ENCODE measurements at places on chromosomes 3 and 15. TPM values are rescaled to one million over a fixed set of nuclear protein-coding genes. Genes with fewer than 3 reads are reported as not detected.
A peak's percentile ranks its signal among the peaks of the same experiment; 100 is the strongest.

DNA sequence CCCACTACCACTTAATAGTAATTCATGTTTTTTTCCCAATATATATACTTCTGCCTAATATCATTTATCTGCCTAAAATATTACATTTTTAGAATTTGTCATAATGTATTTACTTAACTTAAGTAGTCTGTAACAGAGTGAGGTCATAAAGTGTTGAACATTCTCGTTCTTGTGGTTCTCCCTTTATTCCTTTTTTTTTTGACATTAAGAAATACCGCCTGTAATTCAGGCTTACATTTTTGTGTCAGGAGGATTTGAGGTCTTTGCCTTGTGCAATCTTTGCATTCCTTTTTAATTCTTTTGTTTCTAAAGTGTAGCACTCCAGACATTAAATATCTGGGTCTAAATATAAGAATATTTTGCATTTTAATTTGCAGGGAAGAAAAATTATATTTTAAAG lies 315.4 kb downstream of the PTPRG start:
- no peaks in the 10 kb centered on the region for H3K27me3 ChIP-seq
- no peak for DNase-seq
- no peaks in the 10 kb centered on the region for H3K36me3 ChIP-seq
- no peak overlapping the region for H3K4me3 ChIP-seq

GRCh38 chr15:99956022-99956775 lies 223.0 kb upstream of the LYSMD4 start:
- peaks cover 4% of the 10 kb centered on the region for H3K4me1 ChIP-seq
- no peak overlapping the region for H3K4me3 ChIP-seq
- no peak for DNase-seq
- no peak overlapping the region for H3K27ac ChIP-seq
- no peaks in the 10 kb centered on the region for H3K36me3 ChIP-seq

Gene SLC28A1
- not detected for total RNA-seq

Gene GP5
- total RNA-seq: 1.2 TPM

GRCh38 chr3:42764561-42765295 lies 8.3 kb downstream of the CCDC13 start:
- H3K36me3 ChIP-seq: no peaks in the 10 kb centered on the region
- peak overlapping the region; percentile 37 for H3K27ac ChIP-seq
- no peaks in the 10 kb centered on the region for H3K27me3 ChIP-seq

Gene CSPG4
- total RNA-seq: 2.5 TPM

DNA sequence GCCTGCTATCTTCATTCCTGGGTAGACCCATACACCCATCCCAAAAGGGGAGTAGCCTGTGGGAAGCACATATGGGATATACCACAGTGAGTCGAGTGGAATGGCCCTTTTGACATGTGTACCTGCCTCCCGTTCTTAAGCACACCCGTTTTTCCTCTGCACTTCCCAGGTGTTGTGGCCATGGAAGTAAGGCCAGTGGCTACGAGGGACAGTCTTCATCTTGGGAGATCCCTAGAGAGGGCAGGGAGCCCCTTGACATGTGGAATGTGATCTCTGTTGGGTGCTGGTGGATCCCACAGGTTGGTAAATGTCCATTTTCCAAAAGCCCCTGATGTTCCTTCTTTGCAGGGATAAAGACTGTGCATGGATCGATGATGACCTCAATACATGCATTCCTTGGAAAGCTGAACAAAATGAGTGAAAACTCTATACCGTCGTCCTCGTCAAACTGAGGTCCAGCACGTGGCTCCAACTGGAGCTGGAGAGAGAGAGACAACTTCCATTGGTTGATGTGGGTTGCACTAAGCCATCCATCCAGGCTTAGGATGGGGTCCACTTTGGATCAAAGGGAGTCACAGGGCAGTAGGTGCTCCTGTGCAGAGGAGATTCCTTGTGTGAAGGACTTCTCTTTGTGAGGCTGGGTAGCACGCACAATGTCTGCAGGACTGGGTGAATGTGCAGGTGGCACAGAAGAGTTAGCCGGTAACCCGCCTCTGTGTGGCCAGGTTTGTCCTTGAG lies 136.8 kb downstream of the SNRPN start:
- no peaks in the 10 kb centered on the region for H3K27me3 ChIP-seq
- peaks cover 83% of the 10 kb centered on the region for H3K36me3 ChIP-seq
- H3K27ac ChIP-seq: no peak overlapping the region
- H3K4me3 ChIP-seq: no peak overlapping the region

GRCh38 chr3:197847866-197848401 lies 56.9 kb downstream of the LRCH3 start:
- H3K4me3 ChIP-seq: no peak overlapping the region
- no peaks in the 10 kb centered on the region for H3K4me1 ChIP-seq
- no peaks in the 10 kb centered on the region for H3K27me3 ChIP-seq
- peaks cover 53% of the 10 kb centered on the region for H3K36me3 ChIP-seq
- H3K27ac ChIP-seq: no peak overlapping the region
- DNase-seq: no peak

Gene RNU5B-1
- not detected for total RNA-seq

GRCh38 chr3:135218304-135218703 lies 423.2 kb downstream of the EPHB1 start:
- no peak for DNase-seq
- no peak overlapping the region for H3K4me3 ChIP-seq
- H3K36me3 ChIP-seq: no peaks in the 10 kb centered on the region
- H3K4me1 ChIP-seq: no peaks in the 10 kb centered on the region

Gene TERC
- 157 TPM for total RNA-seq

Gene LAMB2
- total RNA-seq: 548 TPM

GRCh38 chr3:87979527-87979926 lies 79.3 kb downstream of the CGGBP1 start:
- H3K27ac ChIP-seq: no peak overlapping the region
- no peaks in the 10 kb centered on the region for H3K27me3 ChIP-seq
- H3K4me3 ChIP-seq: no peak overlapping the region
- no peaks in the 10 kb centered on the region for H3K36me3 ChIP-seq
- H3K4me1 ChIP-seq: no peaks in the 10 kb centered on the region
- DNase-seq: no peak

DNA sequence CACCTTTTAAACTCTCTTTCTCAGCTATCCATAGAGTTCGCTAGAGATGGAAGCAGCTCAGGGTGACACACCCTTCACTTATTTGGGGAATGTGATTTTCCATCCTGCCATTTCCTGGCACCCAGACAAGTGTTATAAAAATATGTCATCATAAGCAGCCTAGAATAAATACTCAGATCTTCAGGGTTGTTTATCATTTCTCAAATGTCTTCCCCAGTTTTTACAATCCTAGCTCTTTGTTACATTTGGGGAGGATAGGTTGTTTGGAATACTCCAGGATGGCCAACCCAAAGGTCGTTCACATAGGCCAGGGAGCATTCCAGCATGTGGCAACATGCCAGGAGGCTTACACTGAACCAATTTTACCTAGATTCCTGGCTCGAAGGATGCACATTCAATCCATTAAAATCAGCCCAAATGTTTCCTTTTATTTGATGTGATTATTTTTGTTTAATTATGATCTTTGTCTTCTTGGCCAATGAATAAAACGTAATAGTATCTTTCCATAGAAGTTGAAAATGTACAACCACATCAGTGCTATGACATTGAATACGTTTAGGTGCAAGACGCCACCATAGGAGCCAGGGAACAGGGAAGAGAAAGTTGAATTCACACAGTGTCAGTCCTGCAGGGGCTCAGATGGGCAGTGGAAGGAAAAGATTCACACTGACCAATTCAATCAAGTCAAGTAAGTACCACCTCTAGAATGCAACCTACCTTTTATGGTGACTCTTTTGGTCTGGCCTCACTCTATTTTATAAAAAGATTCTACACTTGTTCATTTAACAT lies 537.7 kb upstream of the MDFIC2 start:
- no peaks in the 10 kb centered on the region for H3K36me3 ChIP-seq
- H3K4me1 ChIP-seq: peaks cover 8% of the 10 kb centered on the region
- peak; percentile 18 for DNase-seq
- H3K27ac ChIP-seq: peak overlapping the region; percentile 53

- H3K4me1 ChIP-seq: peaks cover 5% of the 10 kb centered on the region
- H3K4me3 ChIP-seq: no peak overlapping the region
- H3K27me3 ChIP-seq: no peaks in the 10 kb centered on the region
- H3K36me3 ChIP-seq: peaks cover 51% of the 10 kb centered on the region
Observed at GRCh38 chr3:183774631-183775030, 50.7 kb downstream of the MAP6D1 start.

Gene C15orf62
- total RNA-seq: 0.13 TPM

GRCh38 chr3:38021196-38021595 lies 8.2 kb downstream of the PLCD1 start:
- H3K27ac ChIP-seq: no peak overlapping the region
- H3K36me3 ChIP-seq: peaks cover 12% of the 10 kb centered on the region
- peaks cover 16% of the 10 kb centered on the region for H3K4me1 ChIP-seq
- DNase-seq: no peak

GRCh38 chr3:87298111-87298718 lies 21.8 kb upstream of the POU1F1 start:
- DNase-seq: no peak

- peak; percentile 23 for DNase-seq
- no peak overlapping the region for H3K4me3 ChIP-seq
- H3K4me1 ChIP-seq: peaks cover 27% of the 10 kb centered on the region
- peak overlapping the region; percentile 79 for H3K27ac ChIP-seq
Observed at GRCh38 chr3:27533718-27534573, 49.8 kb upstream of the SLC4A7 start.

DNA sequence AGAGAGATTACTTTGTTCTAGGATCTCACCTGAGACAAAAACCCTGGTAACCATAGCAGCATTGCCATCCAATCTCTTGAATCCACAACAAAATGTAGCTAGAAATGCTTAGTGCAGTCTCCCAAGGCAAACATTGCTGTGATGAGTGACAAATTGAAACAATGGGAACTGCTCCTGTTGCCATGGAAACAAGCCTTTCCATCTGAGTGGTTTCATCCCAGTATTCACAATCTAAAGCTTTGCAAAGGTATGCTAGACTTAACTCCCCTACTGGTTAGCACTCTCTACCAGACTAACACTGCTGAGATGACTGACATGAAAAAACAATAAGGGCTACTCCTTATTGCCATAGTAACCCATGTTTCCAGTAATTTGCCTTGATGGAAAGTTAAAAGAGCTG lies 172.6 kb upstream of the CNTN3 start:
- H3K4me3 ChIP-seq: no peak overlapping the region
- no peaks in the 10 kb centered on the region for H3K36me3 ChIP-seq
- no peaks in the 10 kb centered on the region for H3K27me3 ChIP-seq
- DNase-seq: no peak
- H3K4me1 ChIP-seq: no peaks in the 10 kb centered on the region

- H3K27me3 ChIP-seq: no peaks in the 10 kb centered on the region
- no peak overlapping the region for H3K27ac ChIP-seq
- no peak for DNase-seq
- H3K4me3 ChIP-seq: no peak overlapping the region
Observed at GRCh38 chr15:93052090-93052879, 36.7 kb downstream of the RGMA start.

GRCh38 chr3:22593638-22594037 lies 609.5 kb upstream of the UBE2E2 start:
- no peaks in the 10 kb centered on the region for H3K36me3 ChIP-seq
- H3K4me1 ChIP-seq: no peaks in the 10 kb centered on the region
- H3K4me3 ChIP-seq: no peak overlapping the region
- DNase-seq: no peak
- H3K27ac ChIP-seq: no peak overlapping the region

- H3K36me3 ChIP-seq: no peaks in the 10 kb centered on the region
- no peak overlapping the region for H3K4me3 ChIP-seq
- no peak for DNase-seq
- no peaks in the 10 kb centered on the region for H3K27me3 ChIP-seq
Observed at GRCh38 chr3:113536627-113537101, 4.3 kb downstream of the SIDT1 start.

GRCh38 chr3:114569186-114569585 lies 275.4 kb downstream of the TIGIT start:
- H3K36me3 ChIP-seq: no peaks in the 10 kb centered on the region
- no peak overlapping the region for H3K27ac ChIP-seq
- no peak overlapping the region for H3K4me3 ChIP-seq
- H3K4me1 ChIP-seq: no peaks in the 10 kb centered on the region
- no peak for DNase-seq

DNA sequence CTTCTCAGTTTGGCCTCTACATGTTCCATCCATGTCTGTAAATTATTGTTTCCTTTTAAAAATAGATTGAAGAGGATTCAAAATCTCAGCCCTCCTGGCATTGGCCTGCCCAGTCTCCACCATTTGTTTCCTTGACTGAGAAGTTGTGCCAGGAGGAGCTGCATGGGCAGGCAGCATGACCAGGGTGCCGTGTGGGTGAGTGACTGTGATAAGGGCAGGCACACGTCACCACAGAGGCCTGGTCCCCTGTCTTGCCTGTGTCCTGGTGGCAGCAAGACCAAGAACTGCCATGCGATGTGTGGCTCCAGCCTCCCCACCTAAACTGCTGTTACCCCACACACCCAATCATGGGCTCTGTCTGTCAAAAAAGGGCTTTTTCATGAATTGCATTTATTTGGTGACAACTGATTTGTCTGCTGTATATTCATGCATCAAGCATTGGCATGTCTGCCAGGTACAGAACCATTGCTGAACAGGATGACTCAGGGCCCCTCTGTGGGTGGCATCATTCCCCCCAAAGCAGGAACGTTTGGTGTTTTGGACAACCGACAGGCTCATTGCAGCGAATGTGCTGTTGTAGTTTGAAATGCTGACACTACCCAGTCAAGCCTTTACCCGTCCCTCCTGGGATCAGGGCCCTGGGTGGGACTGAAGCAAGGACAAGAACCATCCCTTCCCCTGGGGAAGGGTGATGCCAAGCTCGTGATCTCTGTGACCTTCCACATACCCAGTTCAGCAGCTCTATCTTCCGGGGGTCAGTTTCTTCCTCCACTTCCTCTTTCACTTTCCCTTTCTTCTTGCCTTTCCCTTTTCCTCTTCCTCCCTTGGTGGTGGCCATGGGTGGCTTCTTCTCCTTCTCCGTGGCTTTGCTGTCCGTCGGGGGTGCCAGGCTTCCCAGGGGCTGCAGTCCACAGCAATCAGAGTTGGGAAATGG lies 51.6 kb downstream of the TRPM1 start:
- no peaks in the 10 kb centered on the region for H3K27me3 ChIP-seq
- no peaks in the 10 kb centered on the region for H3K36me3 ChIP-seq
- H3K4me1 ChIP-seq: no peaks in the 10 kb centered on the region
- no peak overlapping the region for H3K27ac ChIP-seq
- peak; percentile 79 for DNase-seq
- no peak overlapping the region for H3K4me3 ChIP-seq

DNA sequence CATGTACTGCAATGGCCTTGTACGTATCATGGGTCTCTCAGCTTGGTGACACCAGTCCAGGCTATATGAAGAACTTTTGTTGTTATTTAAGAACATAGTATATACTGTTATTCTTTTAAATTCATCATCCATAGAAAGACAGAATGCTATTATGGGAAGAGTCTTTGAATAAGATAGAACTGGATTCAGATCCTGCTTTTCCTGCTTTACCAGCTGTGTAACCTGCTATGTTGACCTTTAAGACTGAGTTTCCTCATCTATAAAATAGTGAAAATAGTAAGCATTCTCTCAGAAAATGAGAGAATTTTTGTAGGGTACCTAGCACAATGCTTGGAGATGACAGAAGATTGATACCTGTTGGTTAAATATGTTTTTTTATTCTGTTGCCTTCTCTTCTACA lies 204.1 kb upstream of the TBL1XR1 start:
- H3K27ac ChIP-seq: no peak overlapping the region
- H3K4me1 ChIP-seq: no peaks in the 10 kb centered on the region
- no peaks in the 10 kb centered on the region for H3K36me3 ChIP-seq
- no peaks in the 10 kb centered on the region for H3K27me3 ChIP-seq
- H3K4me3 ChIP-seq: no peak overlapping the region
